ENCODE measurements at places on chromosomes 16 and 17.

GRCh38 chr17:180381-181244 is 837 bp downstream of the DOC2B start:
- no peak for DNase-seq

GRCh38 chr17:4903051-4903818 is at the start of gene CHRNE:
TSS of gene CHRNE (minus strand) at chr17:4903098. CDS start at chr17:4903063, 35 bp downstream.
- DNase-seq, result peak; percentile 71

DNA sequence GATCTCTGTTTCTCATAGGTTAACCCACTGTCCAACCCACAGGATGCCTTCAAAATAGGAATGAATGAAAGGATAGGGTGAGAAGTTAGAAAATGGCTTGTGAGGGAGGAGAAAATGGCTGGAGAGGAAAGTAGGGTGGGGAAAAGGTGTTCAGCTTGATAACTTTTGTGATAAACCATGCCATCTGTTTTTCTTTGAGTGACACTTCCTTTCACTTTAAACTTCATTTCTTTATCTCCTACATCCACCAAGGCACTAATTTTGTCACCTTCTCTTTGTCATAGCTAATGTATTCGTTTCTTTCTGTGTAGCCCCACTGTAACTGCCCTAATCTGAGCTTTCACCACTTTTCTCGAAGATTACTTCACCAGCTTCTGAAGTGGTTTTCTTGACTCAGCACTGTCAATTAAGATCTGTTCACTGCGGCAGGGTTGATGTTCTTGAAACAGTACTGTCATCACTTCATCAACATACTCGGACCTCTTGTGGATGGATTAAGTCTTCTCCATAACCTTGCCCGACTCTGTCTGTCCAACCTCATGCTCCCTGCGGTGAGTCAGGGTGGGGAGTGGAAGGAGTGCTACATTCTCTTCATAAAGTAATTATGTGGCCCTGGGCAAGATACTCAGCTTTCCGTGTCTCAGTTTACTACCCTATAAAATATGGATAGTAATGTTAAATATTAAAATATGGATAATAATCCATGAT is 5.5 kb upstream of the KRT10 start:
- no peak for DNase-seq

DNA sequence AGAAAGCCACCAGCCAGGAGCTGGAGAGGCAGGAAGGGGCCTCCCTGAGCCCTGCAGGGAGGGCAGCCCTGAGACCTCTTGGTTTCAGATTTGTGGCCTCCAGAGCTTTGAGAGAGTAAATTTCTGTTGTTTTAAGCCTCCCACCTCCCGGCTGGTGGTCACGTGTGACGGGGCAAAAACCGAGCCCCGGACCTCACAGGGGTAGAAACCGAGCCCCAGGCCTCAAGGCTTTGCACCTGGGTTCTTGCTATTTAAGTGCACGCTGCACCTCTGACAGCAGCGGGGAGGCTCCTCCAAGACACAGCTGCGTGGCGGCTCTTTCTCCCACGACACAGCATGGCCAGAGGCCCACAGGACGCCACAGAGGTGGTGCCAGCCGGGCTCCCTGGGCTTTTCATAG is 17.4 kb upstream of the ZC3H18 start:
- DNase-seq, result no peak

All from activated naive CD8-positive, alpha-beta T cell treated with anti-CD3 and anti-CD28 coated beads for 36 hours (primary cell).